ENCODE measurements at places on chromosomes 12 and 14.
A peak's percentile ranks its signal among the peaks of the same experiment; 100 is the strongest.

- DNase-seq = no peak
These were observed 86.9 kb downstream of the DACT1 start for GRCh38 chr14:58724702-58725101.

DNA sequence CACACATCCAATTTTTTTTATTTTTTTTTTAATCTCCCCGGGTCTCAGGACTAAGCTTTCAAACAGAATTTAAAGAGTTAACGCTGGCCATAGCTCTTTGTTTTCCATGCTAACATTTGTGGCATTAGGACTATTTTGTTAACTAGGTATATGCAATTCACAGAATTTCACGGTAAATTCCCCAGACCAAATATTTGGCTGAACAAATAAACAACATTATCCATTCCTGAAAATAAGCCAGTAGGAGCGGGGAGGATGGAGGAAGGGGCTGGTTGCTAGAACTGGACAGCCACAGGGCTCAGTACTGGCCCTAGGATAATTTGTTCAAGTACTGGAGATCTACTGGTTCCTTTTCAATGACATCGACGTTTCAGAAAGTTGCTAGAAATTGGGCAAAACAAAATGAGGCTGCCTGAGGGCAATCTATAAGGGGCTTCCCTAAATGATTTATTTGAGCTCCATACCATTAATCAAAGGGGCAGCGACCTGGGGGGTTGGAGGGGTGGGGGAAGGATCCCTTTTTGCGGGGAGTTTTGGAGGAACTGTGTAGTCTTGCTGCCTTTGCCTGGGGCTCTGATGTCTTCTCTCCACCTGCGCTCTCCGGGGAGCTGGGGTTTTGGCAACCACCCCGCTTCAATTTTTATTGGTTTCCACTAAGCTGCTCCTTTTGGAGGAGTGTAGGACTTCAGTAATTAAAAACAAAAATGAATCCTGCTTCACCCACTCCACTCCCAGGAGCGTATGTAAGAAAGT is 9.0 kb downstream of the BMP4 start:
- DNase-seq = no peak

GRCh38 chr14:70907176-70907995 is at the start of gene PCNX1:
Gene PCNX1, plus strand, starts transcription at chr14:70907459. Its CDS starts 392 bp downstream, at chr14:70907851.
- peak; percentile 81 for DNase-seq

DNA sequence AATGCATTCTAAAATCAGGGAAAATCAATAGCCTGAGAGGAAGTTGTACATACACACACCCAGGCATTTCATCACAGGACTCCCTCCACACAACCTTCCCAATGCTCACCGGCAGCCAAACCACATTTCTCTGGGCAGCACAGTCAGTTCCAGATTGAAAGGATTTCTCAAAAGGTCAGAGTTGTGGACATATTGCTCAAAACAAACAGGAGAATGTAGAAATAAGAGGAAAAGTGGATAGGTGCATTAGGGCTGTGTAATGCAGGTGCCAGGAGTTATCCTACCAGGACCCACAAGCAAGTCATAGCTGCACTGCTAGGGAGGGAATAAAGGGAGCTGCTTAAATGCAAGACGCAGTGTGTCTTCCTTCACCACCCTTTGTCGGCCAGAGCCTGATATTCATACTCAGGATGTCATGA is 62.9 kb downstream of the GCH1 start:
- DNase-seq = peak; percentile 56

DNA sequence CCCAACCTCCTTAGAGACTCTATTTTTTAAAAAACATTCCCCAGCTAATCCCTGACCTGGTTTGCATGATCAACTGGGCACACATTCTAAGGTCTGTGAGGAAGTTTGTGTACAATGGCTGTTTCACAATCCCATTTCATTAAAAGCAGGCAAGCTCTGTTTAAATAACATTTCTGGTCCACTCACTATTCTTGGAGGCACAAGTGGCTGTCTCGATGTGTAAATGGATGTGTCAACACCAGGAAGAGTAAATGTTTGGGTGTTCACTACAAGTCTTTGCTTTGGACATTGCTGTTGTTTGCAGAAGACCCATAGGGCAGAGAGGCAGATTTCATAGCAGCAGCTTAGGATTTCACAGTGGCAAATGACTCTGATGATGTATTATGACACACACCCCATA is 98.3 kb downstream of the PDZRN4 start:
- DNase-seq = no peak

DNA sequence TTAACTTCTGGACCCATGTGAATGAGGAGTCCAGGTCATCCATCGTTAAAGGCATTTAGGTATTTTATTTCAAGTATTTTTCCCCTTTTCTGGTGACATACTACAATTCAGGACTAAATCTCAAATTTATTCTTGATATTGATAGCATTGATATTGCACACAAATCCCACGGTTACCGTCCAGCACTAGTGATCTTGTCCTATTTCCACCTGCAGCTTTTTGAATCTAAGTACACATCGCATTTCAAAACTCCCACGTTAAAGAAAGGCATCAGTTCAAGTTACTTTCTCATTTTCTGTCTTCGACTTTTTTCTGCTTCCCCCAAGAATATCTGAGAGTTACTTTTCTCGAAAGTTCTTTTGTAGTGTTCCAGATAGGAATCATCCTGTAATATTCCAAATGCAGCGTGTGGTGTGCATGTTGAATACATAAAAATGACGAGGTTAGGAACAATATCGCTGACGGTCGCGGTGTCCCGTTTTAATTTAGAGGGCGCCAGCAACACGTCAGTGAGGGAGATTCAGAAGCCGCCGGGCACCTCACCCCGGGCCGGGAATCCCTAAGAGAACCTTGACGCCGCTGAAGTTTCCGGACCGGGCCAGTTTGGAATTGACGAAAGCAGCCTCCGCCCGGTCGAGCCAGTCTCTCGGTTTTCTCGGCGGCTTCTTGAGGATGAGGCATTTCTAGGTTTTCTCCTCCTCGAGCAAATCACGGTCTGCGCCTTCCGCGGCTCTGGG is 569 bp upstream of the RGS6 start:
- DNase-seq = no peak

GRCh38 chr14:88385212-88386101 is at the start of gene SPATA7:
Gene SPATA7, plus strand, starts transcription at chr14:88385657. Its CDS starts 162 bp downstream, at chr14:88385819.
- DNase-seq = peak; percentile 90

DNA sequence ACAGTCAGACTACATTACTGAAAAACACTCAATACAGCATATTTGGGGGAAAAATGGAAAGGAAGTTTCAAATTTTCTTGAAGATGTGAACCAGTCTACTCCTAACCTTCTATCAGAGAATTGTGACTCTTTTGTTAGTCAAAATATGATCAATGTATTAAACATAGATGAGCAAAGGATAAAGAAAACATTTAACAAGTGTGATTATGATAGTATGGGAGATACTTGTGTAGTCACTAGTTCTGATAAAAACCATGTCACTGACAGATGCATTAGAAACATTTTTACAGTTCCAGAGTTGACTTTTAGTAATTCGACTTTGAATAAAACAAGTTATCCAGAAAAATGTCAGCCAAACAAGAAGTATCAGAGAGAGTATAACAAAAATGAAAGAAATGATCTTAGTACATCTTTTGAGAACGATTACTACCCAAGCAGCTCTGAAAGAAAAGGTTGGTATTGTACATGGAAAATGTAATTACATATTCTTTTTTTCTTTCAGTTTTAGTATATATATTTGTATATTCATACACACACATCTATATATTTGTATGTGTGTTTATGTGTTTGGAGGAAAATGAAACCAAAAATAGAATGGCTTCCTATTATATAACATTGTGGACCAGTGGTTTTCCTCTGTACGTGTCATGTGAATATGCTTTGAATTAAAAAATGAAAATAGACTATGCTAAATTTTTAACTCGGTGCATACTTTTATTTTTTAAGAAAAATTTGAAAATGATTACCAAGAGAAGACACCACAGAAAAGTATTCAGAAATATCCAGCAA is 63.3 kb upstream of the ABCD2 start:
- DNase-seq = no peak

DNA sequence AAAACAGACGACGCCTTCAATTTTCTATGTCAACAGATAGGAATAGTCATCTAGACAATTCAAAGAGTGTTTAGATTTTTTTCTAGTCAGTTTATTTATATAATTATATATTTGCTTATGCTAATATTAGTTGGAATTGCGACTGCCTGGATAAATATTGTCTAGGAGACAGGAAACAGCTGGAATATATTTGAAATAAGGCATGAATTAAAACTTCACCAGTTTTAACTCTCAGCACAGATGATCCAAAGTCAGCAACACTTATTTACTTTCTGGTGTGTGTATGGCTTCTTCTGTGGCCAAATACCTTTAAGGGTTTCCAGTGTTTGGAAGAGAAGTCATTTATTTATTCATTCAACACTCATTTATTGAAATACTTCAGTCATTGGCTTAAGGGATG is 1215.4 kb upstream of the USP15 start:
- DNase-seq = no peak

DNA sequence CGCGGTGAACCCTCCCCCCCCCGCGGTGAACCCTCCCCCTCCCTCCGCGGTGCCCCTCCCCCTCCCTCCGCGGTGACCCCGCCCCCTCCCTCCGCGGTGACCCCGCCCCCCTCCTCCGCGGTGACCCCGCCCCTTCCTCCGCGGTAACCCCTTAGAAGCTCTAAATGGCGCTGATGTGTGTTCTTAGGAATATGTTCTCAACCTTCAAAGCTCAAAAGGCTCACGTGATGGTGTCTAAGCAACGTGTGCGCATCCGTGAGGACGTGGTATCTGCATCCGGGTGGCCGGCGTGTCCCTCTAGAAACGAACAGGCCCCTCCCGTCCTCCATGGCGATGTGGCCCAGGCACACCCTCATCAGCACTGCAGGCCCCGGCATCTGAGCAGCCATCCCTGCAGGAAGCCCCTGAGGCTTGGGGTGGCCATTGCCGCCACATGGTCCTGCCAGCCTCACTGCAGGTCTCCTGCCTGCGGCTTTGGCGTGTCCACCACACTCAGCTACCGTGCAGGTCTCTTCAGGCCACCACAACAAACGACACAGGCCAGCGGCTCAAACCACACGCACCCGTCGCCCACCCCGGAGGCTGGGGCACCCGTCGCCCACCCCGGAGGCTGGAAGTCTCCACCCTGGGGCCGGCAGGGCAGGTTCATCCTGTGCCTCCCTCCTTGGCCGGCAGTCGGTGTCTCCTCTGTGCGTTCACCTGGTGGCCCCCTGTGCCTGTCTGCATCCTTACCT is 14.5 kb upstream of the FBRSL1 start:
- DNase-seq = no peak

DNA sequence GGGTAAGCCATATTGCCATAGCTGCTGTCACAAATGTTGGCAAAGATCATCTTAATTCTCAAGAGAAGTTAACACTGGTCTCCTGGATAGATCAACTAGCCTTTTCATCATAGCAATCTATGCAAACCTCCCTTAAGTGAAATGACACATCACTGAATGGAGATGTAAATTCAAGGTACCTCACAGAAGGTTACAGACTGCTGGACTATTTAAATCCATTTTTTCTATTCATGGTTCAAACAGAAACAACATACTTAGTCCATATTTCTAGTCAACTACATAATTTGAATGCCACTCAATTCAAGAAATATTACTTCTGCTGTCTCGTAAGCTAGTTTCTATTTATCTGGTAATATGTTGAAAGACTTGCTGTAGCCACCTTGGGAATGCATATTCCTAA is 748.3 kb downstream of the C12orf50 start:
- no peak for DNase-seq

GRCh38 chr12:32303174-32303549 is 96.2 kb upstream of the FGD4 start:
- DNase-seq = no peak

DNA sequence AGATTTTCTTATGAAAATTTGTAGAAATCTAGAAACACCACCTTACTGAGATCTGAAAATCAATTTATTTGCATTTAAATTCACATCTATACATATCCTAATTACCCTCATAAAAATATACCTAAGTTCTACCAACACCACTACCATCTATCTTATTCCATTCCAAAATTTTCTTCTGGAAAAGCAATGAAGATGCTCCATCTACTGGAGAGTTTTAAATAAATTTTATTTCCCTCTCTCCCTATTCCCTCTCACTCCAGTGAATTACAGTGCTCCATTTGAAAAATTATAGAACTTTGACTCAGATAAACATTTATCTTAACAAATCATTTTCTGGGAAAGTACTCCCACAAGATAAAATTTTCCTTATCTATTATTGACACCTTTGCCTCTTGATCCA is 2.3 kb upstream of the C14orf39 start:
- DNase-seq = no peak

DNA sequence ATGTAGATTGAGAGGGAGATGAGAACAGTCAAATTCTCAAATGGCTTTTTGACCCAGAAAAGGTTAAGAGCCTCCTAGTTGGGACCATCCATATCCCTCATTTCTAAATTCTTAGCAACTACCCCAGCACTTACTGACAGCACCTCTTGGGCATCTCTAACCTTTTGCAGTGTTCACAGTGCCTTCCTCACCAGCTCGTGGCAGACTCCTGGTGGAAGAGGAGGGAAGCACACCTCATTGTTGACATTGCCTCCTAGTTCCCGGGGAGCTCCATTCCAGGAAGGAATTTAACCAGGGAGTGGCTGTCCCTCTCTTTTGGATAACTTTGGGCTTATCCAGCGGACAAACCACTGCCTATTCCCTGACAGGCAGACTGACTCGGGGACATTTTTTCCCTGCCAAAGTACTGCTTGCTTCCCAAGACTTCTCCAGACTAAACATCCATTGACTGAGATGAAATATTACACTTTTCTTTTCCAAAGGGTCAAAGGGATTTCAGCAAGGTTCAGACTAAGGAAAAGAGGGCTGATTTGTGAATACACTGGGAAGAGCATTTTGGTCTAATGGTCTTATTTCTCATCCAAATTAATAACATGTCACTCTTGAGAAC is 9.0 kb upstream of the OR6J1 start:
- no peak for DNase-seq

GRCh38 chr14:60589442-60589841 is 59.8 kb downstream of the SIX1 start:
- DNase-seq = no peak

- no peak for DNase-seq
These were observed 99.0 kb downstream of the GARIN6 start for GRCh38 chr12:99746538-99746937.

DNA sequence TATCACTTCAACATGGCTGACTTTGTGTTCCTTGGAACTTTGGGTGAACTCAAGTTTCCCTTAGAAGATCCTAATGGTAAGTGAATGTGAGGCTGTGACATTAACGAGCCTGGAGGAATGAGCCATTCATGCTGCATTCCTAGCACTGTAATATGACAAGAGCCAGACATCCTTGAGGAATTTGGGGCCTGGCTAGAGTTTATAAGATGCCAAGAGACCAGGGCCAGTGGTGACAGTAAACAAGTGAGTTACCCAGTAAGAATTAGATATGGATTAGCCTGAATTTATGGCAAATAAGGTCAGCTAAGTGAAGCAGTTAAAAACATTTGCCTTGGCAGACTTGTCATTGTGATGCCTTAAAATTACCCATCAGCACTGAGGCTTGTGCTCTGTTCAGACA is 232.4 kb downstream of the AKAP6 start:
- DNase-seq = no peak
